ENCODE measurements at places on chromosomes 6 and 20.

DNA sequence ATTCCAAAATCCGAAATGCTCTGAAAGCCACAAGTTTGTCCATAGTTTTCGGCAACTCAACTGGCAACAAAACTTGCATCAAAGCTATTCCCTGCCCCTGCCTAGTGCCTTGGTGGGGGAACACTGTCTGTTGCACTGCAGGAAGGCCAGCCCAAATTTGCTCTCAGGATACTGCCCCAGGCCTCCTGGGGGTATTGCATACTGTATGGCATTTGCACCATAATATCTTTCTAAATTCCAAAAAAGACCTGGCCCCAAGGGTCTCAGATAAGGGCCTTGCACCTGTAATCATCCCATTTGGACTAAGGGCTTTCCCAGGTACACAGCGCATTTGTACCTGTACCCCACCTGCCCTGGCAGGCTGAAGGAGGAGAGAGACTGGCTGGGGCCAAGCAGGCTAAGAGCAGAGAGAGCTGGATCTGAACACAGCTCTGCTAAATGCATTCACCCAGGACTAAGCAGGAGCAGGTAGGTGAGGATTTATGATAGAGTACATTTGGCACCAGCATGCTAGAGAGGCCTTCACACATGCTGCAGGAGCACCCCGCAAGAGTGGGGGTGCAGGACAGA lies 4.0 kb upstream of the GRM4 start:
- DNase-seq: no peak

GRCh38 chr6:6696867-6697531 lies 108.5 kb downstream of the LY86 start:
- DNase-seq: peak; percentile 32

- DNase-seq: no peak
These were observed 20.0 kb upstream of the TRAF3IP2 start for GRCh38 chr6:111625461-111626391.

GRCh38 chr6:44458551-44458950 lies 71.0 kb downstream of the CDC5L start:
- no peak for DNase-seq

DNA sequence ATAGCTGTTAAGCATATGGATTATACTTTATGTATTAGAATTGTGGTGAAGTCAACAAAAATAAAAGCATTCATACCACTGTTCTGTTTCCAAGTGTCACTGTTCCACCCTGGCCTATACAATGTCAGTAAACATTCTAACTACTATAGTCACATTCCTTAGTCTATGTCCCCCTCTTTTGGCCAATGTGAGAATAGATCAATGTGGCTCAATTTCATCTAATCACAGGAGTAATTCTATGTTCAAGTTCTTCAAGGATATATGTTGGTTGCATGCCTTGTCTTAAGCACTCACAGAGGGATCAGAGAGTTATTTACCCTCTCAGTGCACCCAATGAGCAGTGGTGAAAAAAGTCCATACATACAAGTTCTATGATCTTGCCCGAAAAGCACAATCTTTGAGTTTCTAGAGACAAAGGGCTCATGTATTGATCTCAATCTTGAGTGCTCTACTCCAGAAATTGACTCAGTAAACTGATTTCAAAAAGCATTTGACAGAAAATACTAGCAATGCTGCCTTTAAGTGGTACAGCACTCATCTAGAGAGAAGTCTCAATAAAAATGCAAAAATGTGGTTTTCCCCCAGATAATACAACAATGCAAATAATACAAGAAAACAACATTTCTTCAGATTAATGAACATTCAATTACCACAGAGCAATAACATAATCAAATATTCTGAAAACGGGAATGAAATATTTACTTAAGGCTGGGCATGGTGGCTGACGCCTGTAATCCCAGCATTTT lies 16.5 kb downstream of the SMLR1 start:
- no peak for DNase-seq

DNA sequence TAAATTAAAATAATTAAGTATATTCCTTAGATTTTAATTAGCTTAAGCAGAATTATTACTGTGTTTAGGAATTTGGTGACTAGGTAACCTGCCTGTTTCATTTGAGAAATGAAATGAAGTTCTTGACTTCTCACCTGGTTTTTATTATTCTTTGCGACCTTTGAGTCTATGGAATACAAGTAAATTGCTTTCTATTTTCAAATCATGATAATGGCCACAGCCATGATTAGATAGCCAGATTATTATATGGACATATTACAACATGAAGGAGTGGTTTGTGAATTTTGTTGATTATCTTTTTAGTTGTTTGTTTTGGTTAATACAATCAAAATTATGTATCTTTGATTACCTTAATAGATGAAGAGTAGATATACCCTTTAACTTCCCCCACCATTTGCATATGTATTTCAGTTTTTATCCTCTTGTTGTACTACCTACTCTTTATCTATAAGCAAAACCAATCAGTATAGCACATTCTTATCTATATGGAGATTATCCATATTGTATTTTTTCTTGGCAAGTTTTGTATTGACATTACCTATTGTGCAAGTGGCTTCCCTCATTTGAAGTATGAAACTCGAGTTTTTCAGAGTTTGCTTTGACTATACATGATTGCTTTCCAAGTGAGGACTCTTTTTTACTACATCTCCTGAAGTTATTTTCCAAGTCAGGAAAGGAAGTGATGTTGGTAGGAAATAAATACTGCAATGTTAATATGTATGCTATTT lies 47.9 kb downstream of the CD2AP start:
- DNase-seq: no peak

- DNase-seq: no peak
These were observed 321.5 kb upstream of the MAN1A1 start for GRCh38 chr6:119671105-119671504.

DNA sequence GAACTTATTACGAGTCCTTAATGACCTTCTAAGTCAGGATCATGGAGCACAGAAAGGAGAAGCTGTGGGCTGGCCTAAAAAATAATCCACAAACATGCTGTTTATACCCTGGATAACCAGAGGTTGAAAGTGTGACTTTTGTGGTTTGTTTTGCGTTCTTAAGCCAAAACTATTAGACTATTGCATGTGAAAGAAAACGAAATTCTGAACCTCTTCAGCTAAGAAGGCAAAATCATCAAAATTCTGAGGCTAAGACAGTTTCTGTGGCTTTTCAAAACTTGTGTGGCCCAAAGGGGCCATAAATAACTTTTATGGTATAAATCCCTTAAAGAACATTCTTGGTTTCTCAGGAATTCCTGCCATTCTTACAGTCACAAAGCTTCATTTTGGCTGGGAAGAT lies 251.0 kb downstream of the UST start:
- DNase-seq: no peak

DNA sequence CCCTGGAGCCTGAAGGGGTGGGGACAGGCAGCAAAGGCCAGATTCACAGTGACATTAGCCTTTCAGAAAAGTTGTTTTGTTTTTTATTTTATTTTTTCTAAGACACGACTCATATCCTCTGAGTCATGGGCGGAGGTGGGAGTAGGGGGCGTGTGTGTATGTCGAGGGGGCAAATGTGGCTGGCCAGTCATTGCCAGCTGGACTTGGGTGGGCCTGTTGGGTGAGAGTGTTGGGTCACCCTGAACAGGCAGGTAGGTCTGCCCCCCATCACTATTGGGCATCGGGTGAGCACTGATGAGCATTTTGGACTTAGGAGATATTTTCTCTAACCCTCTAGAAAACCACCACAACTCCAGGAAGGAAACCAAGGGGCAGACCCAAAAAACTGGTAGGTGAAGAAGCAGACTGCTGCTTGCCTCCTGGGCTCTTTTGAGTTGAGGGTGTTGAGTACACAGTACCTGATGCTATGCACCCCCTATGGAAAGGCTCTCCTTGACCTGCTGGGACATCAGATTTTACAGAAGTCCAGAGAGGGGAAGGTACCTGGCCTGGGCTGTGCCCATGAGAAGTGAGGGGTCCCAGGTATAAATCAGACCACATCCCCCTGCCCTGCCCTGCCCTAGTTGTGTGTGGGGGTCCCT lies 5.6 kb downstream of the SMIM29 start:
- DNase-seq: no peak

Measured in GM06990 (cell line).